ENCODE measurements at places on chromosomes 7 and 10. TPM values are rescaled to one million over a fixed set of nuclear protein-coding genes. Genes with fewer than 3 reads are reported as not detected.

DNA sequence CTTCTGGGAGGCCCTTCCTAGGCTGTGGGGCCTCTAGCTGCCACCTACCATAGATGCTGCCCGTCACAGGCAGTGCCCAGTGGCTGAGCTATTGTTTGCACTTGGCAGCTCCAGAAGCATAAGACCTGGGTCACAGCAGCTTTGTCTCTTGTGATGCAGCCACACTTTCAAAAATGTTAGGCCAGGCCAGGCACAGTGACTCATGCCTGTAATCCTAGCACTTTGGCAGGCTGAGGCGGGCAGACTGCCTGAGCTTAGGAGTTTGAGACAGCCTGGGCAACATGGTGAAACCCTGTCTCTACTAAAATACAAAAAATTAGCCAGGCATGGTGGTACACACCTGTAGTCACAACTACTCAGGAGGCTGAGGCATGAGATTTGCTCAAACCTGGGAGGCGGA lies 9.5 kb upstream of the KAZALD1 start:
- no peak for DNase-seq

Gene AKR1C1
- polyA plus RNA-seq, result 20.4 TPM

GRCh38 chr7:129780257-129780973 lies 168.9 kb downstream of the NRF1 start:
- DNase-seq, result no peak

GRCh38 chr10:18113881-18114280 lies 26.3 kb upstream of the CACNB2 start:
- DNase-seq, result no peak

Gene FOXI2
- 1.6 TPM for polyA plus RNA-seq

DNA sequence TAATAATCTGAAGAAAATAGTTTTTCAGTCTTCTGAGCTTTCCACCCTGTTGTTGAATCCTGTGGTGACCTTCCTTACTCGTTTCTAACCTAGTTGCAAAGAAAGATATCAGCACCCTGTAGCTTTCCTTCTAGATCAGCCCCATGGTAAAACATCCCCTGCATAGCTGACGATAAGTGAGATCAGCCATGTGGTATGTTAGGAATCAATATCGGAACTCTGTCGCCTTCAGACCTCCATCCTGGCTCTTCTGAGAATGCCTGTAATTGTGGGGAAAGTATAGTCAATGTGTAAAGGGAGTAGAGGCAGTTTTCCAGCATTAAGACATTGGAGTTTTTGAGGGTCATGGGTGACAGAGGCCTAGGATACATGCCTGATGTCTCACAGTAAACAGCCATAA lies 151.8 kb downstream of the LRRC4 start:
- no peak for DNase-seq
